ENCODE measurements at places on chromosomes 12 and 14. TPM values are rescaled to one million over a fixed set of nuclear protein-coding genes. Genes with fewer than 3 reads are reported as not detected.

IL31 gene
- not detected for total RNA-seq

KRT7 gene
- total RNA-seq: 8.5 TPM

ZNF26 gene
- total RNA-seq: 22.8 TPM

DNA sequence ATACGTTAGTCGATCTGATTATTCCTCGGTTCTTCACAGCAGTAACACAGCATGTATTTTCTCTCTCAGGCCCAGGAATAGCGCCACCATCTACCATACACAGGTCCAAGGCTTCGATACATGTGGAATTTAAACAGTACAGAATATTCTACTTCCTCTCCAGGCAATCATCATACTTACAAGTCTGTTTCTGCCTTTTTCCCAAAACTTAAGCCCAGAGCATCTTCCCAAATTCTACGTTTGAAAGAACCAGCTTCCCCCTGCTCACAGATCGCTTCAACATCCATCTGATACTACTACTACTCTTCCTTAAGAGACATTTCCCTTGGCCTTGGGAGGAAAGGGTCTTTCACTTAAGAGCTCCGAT lies 626 bp downstream of the TXNDC16 start:
- H3K4me3 ChIP-seq: peak overlapping the region; percentile 98
- H3K27ac ChIP-seq: peak overlapping the region; percentile 89
- peak; percentile 18 for DNase-seq
- H3K27me3 ChIP-seq: no peaks in the 10 kb centered on the region
- peaks cover 4% of the 10 kb centered on the region for H3K36me3 ChIP-seq
- H3K4me1 ChIP-seq: peaks cover 36% of the 10 kb centered on the region

DNA sequence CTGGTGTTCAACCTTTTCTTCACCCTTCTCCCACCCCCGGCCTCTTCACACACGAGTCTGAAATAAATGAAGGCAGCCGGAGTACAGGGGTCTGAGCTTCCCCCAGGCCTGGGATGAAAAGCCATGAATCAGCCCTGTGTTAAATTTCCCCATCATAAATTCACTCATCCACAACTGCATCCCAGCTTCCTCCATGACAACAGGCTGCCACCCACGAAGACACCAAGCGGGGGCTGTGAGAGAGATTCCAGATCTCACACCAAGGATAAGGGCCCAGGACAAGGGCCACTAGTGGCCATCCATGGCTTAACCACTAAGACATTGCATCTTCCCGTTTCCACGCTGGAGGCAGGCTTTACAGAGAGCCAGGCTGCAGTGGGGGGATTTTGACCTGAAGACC lies 93.9 kb upstream of the NCOR2 start:
- no peaks in the 10 kb centered on the region for H3K36me3 ChIP-seq
- peaks cover 12% of the 10 kb centered on the region for H3K4me1 ChIP-seq
- H3K27me3 ChIP-seq: no peaks in the 10 kb centered on the region
- no peak overlapping the region for H3K27ac ChIP-seq
- H3K4me3 ChIP-seq: no peak overlapping the region
- no peak for DNase-seq

GRCh38 chr14:51774209-51774608 lies 86.2 kb upstream of the GNG2 start:
- DNase-seq: no peak
- no peaks in the 10 kb centered on the region for H3K36me3 ChIP-seq
- H3K4me1 ChIP-seq: no peaks in the 10 kb centered on the region
- no peaks in the 10 kb centered on the region for H3K27me3 ChIP-seq
- H3K27ac ChIP-seq: no peak overlapping the region

DNA sequence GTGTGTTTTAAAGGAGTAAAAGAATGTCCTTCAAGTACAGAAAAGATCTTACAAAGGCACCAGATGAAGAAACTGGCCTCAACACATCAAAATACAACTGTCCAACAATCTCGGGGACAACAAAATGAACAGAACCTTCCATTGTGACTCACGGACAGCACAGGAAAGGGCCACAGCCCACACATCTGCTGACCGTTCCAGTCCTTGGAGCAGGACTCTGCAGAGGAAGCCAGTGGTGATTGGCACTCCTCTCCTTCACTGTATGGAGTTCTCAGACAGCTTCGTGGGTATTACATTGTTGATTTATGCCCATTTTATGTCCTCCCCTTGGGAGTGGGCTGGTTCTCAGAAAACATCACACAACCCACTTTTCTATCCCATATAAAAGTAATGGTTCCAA lies 32.5 kb upstream of the TC2N start:
- H3K4me3 ChIP-seq: no peak overlapping the region
- DNase-seq: no peak
- H3K27ac ChIP-seq: peak overlapping the region; percentile 31
- peaks cover 33% of the 10 kb centered on the region for H3K4me1 ChIP-seq

GRCh38 chr12:44616402-44616801 lies 259.7 kb downstream of the NELL2 start:
- no peaks in the 10 kb centered on the region for H3K27me3 ChIP-seq
- DNase-seq: no peak
- no peaks in the 10 kb centered on the region for H3K36me3 ChIP-seq
- H3K27ac ChIP-seq: no peak overlapping the region
- H3K4me1 ChIP-seq: no peaks in the 10 kb centered on the region
- H3K4me3 ChIP-seq: no peak overlapping the region

DNA sequence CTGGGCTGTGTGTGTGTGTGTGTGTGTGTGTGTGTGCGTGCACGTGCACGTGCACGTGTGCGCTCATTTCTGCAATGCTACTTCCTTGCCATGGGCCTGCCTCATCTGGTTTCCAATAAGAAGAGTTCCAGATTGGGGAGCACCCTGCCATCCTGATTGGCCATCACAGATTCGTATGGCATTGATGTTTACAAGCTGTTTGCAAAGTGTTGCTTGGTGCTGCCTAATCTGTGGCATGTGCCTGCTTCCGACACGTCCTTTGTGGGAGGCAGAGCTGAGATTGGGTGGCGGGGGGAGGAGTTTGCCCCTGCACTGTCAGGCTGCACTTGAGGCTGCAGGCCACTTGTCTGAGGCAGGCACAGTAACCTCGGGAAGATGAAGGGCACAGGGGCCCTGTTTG lies 39.2 kb downstream of the SAMD4A start:
- DNase-seq: no peak
- H3K4me3 ChIP-seq: no peak overlapping the region
- no peak overlapping the region for H3K27ac ChIP-seq
- no peaks in the 10 kb centered on the region for H3K36me3 ChIP-seq
- H3K4me1 ChIP-seq: no peaks in the 10 kb centered on the region
- no peaks in the 10 kb centered on the region for H3K27me3 ChIP-seq

GRCh38 chr12:8819666-8819980 lies 2.8 kb upstream of the A2ML1 start:
- H3K36me3 ChIP-seq: no peaks in the 10 kb centered on the region
- H3K27ac ChIP-seq: no peak overlapping the region
- no peaks in the 10 kb centered on the region for H3K27me3 ChIP-seq

DNA sequence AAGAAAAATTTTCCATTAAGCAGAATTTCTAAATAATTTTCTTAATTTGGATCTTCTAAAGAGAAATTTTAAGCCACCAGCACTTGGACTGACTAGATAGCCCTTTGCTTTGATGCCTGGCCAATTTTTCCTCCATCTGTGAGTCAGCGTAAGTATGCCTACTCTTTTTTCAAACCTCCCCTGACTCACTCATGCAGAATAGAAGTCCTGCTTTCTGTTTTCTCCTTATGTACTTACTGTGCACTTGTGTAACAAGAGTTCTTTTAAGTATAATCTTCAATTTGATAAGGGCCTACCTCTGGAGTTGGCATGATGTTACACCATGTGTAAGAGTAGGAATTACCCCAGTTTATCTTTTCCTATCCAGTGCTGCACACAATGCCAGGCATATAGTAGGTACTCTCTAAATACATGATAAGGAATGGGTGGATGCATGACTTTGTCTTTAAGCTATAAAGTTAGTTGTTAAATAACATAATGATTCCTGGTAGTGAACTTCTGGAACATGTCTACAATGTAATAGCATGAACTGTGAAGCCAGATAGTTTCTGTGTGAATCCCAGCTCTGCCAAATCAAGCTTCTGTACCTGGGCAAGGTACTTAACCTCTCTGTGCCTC lies 329.6 kb downstream of the TMTC2 start:
- H3K4me1 ChIP-seq: peaks cover 12% of the 10 kb centered on the region
- no peaks in the 10 kb centered on the region for H3K36me3 ChIP-seq
- peak; percentile 21 for DNase-seq
- H3K27me3 ChIP-seq: no peaks in the 10 kb centered on the region

GRCh38 chr12:93136253-93137055 lies 207.4 kb upstream of the EEA1 start:
- no peaks in the 10 kb centered on the region for H3K4me1 ChIP-seq
- H3K36me3 ChIP-seq: no peaks in the 10 kb centered on the region
- H3K27me3 ChIP-seq: no peaks in the 10 kb centered on the region
- no peak overlapping the region for H3K4me3 ChIP-seq
- H3K27ac ChIP-seq: no peak overlapping the region
- DNase-seq: no peak

DNA sequence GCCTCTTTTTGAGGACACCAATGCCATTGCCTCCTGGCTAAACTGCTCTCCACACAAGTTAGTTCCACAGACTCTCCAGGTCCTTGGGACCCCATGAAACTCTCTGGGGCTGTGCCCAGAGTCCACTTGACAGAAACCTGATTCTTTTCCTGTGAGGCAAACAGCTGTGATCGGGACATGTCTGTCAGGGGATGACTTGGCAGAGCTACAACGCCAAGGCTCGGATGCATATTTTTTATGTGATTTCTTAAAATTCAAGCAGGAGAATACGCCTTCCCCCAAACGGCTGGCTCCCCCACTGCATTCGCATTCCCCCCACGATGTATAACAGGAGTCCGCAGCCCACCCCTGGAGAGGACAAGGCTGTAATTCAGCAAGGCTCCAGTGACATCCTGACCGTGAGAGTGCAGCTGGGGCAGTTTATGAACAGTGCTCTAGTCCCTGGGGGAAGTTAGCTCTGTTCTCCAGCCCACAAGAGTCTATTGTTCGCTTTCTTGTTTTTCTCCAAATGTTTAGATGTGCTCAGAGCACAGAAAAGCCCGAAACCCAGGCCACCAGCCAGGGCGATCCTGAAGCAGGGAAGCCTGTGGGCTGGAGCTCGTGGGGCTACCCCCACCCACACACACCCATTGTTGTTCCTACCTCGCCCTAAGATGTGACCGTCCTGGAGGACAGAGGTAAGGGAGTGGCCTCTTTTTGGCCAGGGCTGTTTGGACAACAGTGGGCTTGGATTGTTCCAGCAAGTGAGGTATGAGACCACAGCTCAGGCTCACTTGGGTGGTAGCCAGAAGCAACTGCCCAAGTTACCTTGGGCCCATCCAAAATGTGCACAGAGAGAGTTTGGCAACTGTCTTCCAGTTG lies 159.5 kb downstream of the ZFP36L1 start:
- no peaks in the 10 kb centered on the region for H3K36me3 ChIP-seq
- H3K27ac ChIP-seq: peak overlapping the region; percentile 56
- no peak for DNase-seq
- H3K27me3 ChIP-seq: no peaks in the 10 kb centered on the region
- H3K4me1 ChIP-seq: peaks cover 5% of the 10 kb centered on the region
- no peak overlapping the region for H3K4me3 ChIP-seq

DNA sequence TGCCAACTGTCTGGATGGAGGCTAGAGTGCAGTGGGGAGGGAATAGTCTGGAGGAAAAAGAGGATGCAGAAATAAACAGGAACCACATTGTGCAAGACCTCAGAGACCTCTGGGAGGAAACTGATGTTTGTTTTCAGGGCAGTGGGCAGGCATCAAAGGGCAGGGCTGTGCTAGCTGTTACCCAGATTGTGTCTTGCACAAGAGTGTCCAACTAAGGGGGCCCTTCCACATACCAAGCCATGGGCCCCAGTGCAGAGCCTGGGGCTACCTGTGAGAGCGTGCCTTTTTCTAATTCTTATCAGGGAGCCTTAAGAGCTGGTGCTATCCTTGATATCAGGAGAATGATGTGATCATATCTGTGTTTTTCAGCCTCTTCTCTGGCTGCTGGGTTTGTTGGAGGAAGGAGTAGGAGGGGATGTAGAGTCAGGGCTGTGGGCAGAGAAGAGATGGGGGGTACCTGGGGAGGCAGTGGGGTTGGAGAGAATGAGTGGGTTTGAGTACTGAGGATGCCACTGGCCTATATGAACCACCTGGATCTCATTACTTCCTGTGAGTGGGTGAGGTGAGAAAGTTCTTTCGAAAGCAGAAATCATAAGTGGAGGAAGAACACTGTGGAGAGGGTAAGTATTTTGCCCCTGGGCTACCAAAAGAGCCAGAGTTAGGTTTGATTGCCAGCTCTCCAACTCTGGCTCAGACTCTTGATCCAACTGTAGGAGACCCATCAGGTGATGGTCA lies 259.2 kb upstream of the CRY1 start:
- peak; percentile 9 for DNase-seq
- no peaks in the 10 kb centered on the region for H3K4me1 ChIP-seq
- H3K4me3 ChIP-seq: no peak overlapping the region
- no peak overlapping the region for H3K27ac ChIP-seq
